Left ventricle myocardium superior (tissue), 1 donor: ENCODE measurements at places on chromosomes 5 and 9.
A peak's percentile ranks its signal among the peaks of the same experiment; 100 is the strongest.

- DNase-seq: no peak
These were observed 241.9 kb downstream of the IRX1 start for GRCh38 chr5:3837506-3837905.

DNA sequence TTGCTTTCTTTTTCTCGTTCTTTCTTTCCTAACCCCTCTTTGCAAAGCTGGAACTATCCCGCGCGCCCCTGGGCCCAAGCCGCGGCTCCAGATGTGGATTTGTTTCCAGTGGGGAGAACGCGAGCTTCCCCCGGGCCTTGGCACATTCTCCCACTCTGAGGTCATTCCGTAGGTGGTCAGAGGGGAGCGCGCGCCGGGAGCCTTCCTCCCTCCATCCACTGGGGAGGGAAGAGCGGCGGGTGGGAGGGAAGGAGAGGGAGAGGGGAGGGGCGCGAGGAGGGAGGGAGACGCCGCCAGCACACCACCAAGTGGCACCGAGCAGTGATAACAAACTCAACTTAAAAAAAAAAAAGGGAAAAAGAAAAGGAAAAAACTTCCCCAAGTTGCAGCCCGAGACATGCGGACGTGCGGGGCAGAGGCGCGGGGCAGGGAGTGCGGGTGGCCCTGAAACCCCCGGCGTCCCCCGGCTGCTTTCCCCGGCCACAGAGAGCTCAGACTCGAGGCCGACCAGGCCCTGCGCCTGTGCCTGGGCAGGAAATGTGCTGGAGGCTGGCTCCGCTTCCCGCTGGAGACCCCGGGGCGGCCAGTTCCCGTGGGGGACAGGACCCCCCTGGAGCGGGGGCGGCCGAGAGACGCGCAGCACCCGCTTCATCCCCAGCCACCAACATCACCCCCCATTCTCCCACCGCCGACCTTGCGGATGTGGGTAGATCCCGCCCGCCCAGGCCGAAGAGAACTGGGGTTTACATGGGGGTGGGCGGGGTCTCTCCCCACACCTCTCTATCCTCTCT lies 3.1 kb downstream of the IER5L start:
- peak; percentile 90 for DNase-seq

DNA sequence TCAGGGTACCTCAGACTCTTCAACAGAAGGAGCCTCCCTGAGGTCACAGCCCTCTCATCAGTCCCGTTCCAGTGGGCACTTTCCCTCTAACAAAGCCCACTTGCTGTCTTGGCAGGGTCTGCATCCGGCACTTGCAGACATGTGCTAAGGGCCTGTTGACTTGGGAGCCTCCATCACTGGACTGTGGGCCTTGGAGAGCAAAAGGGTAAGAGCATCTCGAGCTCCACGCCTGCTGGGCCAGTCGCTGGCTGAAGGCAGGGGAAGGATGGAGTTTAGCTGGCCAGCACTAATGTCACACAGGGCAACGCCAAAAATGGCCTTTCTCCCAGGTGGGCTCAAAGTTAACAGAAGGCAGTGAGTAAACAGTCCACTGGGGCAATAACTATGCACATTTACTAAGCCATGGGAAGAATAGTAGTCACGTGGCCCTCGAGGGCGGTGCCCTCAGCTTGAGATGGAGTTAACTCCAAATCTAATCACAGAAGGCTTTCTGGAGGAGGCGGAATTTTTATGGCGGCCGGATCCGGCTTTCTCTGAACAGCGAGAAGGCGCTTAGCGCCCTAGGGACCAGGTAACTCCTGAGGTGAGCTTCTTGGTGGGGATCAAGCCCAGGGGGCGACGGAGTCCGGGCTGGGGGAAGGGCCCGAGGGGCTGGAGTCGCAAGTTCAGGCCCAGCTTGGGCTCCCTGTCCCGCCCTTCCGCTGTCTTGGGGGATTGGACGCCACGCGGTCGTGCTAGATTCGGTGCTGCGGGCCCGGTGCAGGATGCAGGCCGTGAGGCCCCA lies 2.0 kb upstream of the NSD1 start:
- DNase-seq: no peak

GRCh38 chr5:114500756-114501155 lies 138.9 kb downstream of the KCNN2 start:
- no peak for DNase-seq

DNA sequence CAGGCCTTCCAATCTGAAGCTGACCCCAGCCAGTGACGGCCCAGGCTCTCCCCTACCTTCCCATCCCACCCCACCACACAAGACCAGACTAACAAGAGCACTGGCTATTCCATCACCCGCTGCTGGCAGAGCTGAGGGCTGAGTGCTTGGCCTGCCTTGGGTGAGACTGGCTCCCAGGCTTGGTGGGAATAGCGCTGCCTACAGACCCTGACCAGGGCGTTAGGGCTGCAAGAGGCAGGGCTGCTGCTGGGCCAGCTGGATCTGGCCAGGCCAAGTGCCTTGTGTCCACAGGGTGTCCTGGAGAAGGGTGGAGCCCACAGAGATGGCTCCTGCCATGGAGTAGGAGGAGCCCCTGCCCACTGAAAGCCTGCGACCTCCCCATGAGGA lies 31.6 kb upstream of the ANGPTL2 start:
- no peak for DNase-seq

GRCh38 chr9:126336736-126337325 lies 10.2 kb downstream of the MVB12B start:
- no peak for DNase-seq

DNA sequence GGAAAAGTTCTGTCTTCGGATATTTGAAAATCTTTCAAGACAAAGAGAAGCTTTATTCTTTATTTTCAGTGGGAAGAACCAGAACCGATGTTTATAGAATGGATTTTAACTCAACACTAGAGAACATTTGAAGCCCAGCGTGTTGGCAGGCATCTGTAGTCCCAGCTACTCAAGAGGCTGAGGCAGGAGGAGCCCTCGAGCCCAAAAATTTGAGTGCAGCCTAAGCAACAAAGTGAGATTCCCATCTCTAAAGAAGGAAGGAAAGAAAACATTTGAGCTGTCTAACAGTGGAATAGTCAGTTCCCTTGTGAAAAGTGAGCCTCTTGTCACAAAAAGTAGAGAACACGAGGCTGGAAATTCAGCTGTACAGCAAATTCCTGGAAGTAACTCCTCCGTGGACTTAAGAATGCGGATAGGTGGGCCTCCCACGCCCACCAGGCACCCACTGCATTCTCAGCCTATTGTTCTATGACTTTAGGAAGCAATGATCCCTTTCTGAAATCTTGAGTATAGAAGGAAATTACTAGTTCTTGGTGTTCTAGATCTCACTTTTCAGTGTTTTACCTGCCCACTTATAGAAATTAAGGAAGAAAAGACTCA lies 2.3 kb upstream of the PTPDC1 start:
- DNase-seq: no peak

DNA sequence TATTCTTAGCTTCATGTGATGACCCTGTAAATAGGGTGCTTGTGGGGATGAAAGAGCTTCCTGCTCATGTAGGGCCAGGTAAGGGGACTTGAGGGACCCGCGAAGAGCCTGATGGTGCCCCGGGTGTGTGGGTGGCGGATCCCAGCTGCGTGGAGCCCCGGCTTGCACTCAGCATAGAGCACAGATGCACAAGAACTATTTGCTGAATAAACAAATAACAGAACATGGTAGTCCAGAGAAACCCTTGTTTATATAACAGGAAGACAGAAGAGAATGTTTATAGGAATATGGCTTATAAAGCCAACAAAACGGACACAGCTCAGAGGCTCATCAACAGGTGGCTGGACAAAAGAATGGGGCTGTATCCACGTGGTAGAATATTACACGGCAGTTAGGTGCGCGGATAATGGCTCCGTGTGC lies 106.9 kb upstream of the COL5A1 start:
- peak; percentile 3 for DNase-seq

GRCh38 chr9:18601956-18602355 lies 128.0 kb downstream of the ADAMTSL1 start:
- no peak for DNase-seq
